NCI-H524 (cell line): ENCODE measurements at places on chromosomes 13 and 19.

- no peak for DNase-seq
Measured at GRCh38 chr13:99875391-99875790, 96.2 kb downstream of the ZIC5 start.

- DNase-seq = no peak
Measured at GRCh38 chr19:16075430-16076153, 703 bp upstream of the TPM4 start.

- no peak for DNase-seq
Measured at GRCh38 chr13:44719857-44720671, 143.9 kb upstream of the TSC22D1 start.

DNA sequence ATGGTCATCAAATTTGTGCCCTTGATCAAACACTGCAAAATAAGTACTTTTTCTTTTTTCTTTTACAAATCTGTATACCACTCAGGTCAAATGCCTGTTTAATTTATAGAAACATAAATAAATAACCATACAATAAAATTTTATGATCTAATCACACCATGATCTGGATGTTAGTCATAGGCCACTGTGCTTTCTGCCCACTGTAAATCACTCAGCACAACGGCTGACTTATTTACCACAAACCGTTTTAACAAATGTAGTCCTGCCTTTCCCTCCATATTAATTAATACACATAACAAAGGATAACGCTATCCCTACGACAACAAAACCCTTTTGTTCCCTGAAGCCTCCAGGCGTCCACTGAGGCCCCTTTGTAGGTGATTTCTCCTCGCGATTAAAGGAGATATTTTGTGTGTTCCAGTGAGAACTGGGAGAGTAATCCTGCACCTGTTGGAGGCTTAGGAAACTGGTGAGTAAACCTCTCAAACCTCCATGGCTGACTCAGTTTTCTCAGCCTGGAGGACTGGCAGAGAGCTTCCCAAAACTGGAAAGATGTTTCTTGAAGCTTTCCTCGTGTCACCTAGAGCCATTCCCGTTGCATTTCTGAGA, 477.1 kb upstream of the SGCG start:
- no peak for DNase-seq

GRCh38 chr19:47707135-47707925, 5.9 kb upstream of the EHD2 start:
- DNase-seq = peak; percentile 72
